ENCODE measurements at places on chromosomes 12 and 14.

DNA sequence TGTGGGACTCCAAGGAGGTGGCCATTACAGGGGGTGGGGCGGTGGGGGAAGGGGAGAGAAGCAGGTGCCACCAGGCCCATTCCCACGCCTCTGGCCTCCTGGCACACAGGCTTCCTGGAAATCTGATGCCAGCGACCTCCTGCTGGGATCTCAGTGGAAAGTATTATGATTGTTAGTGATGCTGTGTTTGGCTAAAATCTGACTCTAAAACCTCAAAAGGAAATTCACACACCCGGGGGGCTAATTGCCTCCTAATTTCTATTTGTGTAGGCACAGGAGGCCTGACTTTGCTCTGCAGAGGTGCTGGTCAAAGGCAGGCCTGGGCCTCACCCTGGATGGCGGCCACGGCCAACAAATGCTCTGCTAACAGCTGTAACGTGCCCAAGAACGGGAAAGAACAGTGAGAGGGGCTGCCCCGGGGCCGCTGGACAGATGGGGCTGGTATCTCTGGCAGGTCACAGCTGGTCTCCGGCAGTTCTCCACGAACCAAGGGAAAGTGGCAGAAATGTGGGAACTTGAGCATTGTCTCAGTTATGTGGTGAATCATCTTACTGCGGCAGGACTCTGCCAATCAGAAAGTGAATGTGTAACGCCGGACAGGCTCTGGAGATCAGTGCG lies 14.3 kb downstream of the FAM181A start:
- peak; percentile 85 for DNase-seq

DNA sequence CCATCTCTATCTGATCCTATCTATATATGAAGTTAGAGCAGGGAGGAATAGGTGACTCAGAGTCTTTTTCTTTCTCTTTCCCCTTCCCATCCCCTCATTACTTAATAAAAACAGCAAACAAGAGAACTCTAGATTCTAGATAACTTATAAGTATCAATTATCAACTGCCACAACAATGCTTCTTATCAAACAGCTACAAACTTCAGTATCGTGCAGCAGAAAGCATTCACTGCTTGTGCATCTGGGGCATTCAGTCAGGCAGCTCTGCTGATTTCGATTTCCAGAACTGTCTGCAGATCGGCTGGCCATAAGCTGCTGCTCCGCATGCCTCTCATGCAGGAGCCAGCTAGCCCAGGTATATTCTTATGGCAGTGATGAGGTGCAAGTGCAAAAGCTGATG lies 19.4 kb downstream of the A2ML1 start:
- DNase-seq = no peak

DNA sequence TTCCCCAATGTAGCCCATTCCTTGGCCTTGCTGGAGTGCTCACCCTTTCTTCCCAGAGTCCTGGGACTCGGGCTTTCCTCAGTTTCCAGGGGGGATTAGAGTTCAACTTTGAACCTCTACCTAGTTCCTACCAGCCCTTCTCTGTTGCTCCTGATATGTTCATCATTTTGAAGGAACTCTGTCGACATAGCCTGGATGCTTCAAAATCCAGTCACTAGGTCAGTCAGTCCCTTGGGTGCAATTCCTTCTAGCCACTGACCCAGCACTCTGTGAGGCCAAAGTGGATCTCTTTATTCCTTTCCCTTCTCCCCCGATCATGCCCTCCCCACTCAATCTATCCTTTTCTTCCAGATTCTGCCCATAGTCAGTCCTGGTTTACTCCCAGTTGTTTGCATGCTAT lies 72.3 kb upstream of the TMCC3 start:
- DNase-seq = no peak

GRCh38 chr12:7667125-7667524 lies 1.4 kb upstream of the APOBEC1 start:
- peak; percentile 11 for DNase-seq

DNA sequence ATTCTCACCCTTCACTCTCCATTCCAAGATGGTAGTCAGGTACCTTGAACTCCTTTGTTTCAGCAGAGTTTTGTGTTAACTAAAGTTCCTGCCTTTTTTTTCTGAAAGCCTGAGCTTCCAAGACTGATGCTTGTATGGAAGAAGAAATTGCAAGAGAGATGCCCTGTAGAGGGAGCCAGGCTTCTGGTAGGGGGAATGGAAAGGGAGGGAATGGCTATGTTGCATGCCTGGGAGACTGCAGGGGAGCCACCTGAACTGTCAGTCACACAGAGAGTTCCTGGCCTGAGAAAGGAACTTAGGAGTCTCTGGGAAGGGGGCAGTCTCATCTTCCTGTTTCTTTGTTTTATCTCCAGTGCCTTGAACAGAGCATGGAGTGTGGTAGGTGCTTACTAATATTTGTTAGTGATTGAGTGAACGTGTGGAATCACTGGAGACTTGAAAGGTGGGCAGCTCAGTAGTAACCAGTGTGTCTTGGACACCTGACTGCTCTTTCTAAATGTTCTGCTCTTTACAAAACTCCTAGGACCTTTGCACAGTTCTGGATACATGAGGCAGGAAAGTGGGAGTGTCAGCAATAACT lies 132.2 kb downstream of the ANO4 start:
- peak; percentile 50 for DNase-seq

- DNase-seq = no peak
These were observed 1.4 kb downstream of the TRMT61A start for GRCh38 chr14:103530390-103530789.

DNA sequence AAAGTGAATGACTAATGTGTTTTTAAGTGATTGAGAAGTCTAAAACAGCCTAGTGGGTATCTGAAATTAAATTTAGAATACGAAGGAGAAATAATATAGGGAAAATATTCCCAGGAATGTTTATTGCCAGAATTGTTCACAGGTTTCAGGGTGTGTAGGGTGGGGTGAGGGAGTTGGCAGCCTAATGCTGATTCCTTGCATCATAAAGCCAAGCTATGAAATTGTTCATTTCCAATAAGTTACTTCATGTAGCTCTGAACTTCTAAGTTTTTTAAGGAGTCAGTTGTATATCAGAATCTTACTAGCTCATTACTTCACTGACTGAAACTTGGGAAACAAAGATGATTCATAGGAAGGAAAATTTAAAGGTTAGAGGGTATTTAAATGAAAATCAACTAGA lies 56.4 kb downstream of the RAB35 start:
- peak; percentile 20 for DNase-seq

DNA sequence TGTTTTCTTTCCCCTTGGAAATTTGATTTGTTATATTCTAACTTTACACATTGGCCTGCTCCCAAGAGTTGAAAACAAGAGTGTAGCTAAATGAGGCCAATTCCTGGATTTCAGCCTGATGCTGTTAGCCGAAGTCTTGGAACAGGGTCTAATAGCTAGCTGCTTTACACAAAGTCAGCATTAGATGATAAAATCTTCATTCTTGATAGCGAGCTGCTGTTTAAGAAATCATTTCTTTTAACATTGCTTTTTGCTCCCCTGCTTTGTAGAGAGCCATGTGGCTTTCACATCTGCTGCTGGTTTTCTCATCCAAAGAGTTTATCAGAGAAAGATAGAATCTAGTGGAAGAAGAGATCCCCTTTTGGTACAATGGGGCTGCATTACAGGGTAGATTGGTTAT lies 22.3 kb downstream of the FBXW8 start:
- no peak for DNase-seq

DNA sequence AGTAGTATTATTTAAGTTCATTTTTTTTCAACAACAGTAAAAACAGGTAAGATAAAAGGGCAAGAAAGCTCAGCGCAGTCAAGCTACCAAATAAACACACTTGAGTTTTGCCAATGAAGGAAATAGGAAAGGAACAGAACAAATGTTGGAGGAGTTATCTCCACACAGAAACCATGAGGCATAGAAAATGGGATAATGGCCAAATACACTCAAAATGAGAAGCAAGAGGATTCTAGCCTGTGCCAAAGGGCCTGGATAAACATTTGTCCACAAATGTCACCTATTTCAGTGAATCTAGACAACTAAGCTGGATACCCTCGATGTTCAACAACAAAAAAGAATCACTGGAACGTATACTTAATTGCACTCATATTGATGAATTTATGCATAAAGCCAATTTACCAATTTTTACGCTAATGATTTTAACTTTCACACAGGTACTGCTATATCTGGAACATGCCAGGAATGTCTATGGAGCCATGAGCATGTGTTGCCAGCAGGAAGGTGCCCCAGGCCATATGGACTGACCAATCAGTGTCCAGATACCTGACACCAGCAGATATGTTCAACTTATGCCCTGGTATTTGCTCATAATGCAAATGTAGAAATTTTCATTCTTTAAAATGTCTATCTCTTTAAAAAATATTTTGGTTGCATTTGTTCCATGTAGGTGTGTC lies 21.1 kb downstream of the ST8SIA1 start:
- DNase-seq = no peak

GRCh38 chr14:30283822-30284446 lies 275.0 kb upstream of the G2E3 start:
- peak; percentile 83 for DNase-seq

GRCh38 chr14:43532825-43533416 lies 974.2 kb downstream of the FSCB start:
- DNase-seq = no peak

DNA sequence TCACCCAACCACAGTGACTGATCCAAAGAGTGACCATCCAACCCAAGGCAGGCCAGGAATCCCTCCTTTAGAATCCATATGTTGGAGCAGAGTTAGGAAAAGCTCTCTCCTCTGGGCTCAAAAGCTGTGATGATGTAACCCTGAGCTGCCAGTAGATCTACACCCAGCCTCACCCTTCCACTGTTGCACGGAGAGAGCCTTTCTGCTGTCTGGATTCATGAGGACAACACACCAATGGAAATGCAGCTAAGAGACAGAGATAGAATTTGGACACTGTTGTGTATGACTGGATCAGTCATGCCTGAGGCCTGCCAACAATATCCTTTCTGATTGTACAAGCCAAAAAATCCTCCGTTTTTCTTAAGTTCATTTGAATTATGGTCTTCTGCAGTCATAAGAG lies 4.4 kb upstream of the OR6J1 start:
- no peak for DNase-seq

- DNase-seq = no peak
These were observed 261.7 kb downstream of the NEDD1 start for GRCh38 chr12:97168804-97169203.

DNA sequence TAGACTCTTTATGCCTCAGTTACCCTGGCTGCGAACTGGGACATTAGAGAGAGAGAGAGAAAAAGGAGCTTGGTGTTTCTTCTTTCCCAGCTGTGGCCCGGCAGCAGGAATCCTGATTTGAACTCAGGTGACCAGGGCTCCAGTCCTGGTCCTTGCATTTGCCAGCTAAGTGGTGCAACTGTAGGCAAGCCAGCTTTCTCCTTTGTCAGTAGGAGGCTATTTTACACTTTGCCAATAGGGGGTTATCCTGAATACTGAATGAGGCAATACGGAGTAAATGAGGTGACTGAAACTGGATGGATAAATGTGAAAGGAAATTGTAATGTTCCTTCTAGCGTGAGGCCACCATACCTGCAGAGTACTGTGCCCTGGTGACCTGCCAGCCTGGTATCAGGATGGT lies 27.8 kb downstream of the KCNA5 start:
- no peak for DNase-seq

DNA sequence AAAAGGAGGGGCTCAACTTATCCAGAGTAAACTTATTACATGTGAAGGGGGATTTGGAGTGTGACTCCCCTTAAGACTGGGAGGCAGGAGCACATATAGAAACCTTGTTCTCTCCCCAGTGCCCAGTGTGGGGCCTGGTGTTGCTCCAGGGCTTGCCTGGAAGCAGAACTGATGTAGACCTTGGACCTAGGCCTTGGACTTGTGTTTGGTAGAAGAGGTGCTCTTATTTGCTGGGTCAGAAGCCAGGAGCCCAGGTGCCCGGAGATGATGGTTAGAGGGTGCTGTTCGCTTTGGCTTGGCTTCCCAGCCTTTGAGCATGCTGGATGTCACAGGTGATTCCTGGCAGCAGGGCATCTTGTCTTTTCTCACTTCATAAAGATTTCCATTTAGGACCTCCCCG lies 110.4 kb downstream of the SMOC1 start:
- DNase-seq = no peak

DNA sequence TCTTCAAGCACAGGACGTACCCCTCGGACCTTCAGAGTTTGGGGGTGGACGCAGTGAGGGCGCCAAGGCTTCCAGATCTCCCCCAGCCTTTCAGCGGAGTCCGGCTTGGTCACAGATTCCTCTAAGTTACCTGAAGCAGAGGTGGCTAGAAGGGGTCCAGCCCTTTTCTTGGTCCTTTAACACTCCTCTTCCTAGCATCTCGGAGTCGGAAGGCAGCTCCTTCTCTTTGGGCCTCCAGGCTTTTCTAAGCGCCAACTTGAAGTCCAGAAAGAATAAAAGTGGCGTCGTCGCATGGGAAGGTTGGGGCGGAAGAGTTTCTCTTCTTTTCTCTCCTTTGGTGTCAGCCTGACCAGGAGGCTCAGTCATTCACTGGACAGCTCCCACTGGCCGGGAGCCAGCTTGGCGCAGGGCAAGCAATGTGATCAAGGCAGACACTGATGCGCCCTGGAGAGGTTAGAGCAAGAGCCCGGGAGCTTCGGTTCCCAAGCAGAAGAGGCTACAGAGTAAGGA lies 9.6 kb downstream of the OR6S1 start:
- peak; percentile 69 for DNase-seq
